ENCODE measurements at places on chromosomes 12 and 14.

- DNase-seq, result no peak
These were observed 491.5 kb downstream of the SLC6A15 start for GRCh38 chr12:84421103-84421502.

GRCh38 chr14:26191671-26192070 lies 406.2 kb downstream of the NOVA1 start:
- DNase-seq, result no peak

GRCh38 chr14:22311636-22312035 lies 277.4 kb downstream of the DAD1 start:
- no peak for DNase-seq

GRCh38 chr12:104299842-104300481 lies 3.6 kb upstream of the EID3 start:
- no peak for DNase-seq
